Dorsolateral prefrontal cortex (tissue), 122 donors: ENCODE measurements at places on chromosomes 3 and 15.

DNA sequence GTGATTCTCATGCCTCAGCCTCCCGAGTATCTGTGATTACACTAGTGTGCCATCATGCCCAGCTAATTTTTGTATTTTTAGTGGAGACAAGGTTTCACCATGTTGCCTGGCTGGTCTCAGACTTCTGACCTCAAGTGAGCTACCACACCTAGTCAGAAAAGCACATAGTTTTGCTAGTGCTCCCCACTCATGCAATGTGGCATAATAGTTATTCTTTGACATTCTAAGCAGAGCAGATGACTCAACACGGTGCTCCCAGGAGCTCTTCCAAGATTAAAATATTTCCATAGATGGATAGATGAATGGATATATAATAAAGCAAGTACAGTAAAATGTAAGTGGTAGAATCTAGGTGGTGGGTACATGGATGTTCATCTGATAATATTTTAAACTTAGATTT lies 53.1 kb upstream of the GK5 start:
- DNase-seq = no peak

GRCh38 chr15:94421706-94422105 lies 190.3 kb downstream of the MCTP2 start:
- DNase-seq = no peak

DNA sequence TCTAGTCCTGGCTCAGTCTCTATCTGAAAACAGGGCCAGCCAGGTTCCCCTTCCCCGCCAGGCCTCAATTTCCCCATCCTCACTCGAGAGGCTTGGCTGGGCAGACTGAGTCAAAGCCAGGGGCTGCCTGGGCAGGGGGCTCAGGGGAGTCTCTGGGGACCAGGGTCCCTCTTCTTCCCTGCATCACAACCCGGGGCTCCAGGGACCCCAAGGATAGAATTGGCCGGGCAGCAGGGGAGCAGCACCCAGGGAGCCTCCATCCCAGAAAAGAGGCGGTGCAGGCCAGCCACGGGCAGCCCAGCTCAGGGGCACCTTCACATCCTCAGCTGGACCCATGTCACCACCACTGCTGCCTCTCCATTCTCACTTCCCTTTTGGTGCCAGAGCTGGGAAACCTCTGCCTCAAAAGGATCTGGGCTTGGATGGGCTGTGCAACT lies 13.3 kb upstream of the PLXND1 start:
- DNase-seq = no peak

- DNase-seq = no peak
Observed at GRCh38 chr3:79314962-79315361, 452.8 kb downstream of the ROBO1 start.

DNA sequence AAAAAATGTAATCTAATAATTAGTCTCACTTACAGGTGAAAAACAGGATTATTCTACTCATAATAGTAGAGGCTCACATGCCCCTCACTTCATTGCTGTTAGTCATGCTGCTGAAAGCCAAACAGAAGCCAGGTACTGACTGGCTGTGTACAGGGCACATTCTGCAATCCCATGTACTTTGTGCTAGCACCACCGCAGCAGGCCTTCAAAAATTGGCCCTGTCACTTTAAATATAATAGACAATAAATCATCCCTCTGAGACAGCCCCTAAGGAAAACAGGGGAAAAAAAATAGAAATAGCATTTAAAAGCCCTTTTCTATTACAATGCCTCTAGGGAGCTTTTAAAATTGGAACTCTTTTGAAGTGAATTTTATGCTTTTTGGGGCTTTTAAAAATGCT lies 723.8 kb downstream of the TUSC7 start:
- DNase-seq = no peak

DNA sequence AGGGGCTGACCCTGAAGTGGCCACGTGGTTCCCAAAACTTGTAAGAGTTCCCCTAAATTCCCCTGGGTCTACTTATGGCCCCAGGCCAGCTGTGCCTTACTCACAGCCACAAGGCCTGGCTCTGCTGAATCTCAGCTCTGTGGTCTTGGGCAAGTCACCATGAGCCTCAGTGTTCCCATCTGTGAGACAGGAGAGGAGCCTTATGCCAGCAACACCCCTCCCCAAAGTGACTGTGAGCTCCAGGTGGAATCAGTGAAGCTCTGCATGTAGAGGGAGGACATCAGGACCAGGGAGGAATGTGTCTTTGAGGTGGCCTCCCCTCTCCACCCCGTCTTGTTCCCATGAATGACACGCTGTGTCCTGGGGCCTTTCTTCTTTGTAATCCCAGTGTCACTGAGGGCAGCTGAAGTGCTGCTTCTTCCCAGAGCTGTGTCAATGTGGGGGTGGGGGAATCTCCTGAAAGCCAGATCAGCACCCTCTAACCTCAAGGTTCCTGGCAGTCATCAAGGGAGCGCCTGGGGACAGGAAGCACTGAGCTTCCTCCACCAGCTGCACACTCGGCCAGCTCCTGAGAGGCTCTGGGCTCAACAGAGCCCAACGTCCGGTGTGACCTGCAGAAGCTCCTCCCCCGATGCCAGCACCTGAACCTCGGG lies 258.9 kb downstream of the UACA start:
- DNase-seq = peak; percentile 48

DNA sequence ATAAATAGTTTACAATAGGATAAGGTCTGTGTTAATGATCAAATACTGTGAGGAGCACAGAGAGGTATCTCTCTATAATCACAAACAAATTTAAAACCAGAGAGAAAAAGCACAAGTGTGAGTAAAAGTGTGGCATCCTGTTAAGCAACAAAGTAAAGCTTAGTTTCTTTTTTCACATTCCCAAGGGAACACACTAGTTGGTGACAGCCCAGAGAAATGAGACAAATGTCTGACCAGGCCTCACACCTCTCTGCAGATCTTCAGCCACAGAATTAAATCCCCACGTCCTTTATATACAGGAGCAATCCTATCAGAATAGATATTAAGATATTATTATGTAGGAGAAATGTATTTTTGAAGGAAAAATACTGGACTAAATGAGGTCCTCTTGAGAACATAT lies 2.7 kb downstream of the FBN1 start:
- no peak for DNase-seq

DNA sequence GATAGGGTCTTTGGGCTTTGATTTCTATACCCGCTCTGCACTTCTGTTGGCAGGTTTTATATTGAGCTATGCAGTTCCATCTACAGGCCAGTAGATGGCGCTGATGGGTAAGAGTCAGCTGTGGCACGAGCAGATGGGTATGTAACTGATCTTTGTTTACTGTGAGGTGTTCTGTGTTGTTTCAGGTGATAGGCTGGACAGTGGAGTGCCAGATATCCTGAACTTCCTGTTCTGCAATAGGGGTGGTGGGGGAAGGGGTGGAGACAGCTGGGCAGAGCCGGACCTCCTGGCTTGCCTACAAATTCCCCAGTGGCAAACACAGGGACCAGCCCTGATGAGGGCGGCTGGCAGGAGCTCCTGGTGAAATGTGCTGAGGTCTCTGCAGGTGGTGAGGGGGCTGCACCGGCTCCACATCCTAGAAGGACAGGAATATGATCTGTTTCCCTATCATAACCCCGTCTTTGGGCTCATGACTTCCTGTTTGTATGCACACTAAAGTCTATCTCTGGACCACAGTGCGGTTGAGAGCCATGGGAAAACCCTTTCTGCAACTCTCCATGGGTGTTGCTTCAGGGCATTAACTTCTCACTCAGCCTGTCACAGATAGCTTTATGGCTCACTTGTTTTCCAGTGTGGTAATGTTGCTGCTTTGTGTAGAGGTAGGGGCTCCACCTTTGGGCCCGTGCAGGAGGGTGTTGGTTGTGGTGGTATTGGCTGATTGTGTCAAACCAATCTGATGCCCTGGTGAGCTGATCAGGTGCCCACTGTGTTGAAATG lies 13.4 kb upstream of the FAM98B start:
- no peak for DNase-seq

- DNase-seq = no peak
Observed at GRCh38 chr15:72070817-72071447, 47.0 kb downstream of the MYO9A start.

GRCh38 chr3:20682573-20682972 lies 496.6 kb upstream of the SGO1 start:
- no peak for DNase-seq

GRCh38 chr15:78997981-78998499 lies 53.2 kb upstream of the CTSH start:
- no peak for DNase-seq

DNA sequence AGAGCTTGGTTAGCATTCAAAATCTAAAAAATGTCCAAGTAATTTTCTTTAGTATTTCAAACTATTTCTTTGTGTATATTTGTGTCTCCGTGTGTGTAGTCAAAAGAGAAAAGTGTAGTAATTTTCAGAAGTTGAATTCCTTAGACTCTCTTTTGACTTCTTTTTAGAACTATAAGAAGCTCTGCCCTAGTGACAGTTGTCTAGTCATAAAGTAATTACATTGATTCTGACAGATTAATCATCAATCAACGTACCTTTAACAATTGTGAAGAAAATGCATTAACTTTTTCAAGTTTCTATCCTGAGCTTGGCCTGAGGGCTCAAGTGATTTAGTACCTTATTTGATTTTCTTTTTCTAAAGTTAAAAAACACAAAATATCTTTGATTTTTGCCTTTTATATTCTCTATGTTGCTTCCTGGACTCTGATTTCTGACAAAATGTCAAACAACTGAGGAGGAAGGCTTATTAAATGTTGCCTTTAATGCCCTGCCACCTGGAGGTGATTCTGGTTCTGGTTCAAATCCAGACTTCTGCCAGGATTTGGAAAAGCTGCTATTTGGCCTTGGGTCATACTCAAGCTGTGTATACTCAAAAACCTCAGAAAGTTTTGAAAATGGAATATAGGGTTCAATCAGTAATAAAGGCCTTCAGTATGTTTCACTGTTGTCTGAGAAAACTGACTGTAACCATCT lies 653.6 kb downstream of the NSUN3 start:
- no peak for DNase-seq

- DNase-seq = no peak
Observed at GRCh38 chr15:36688310-36689011, 109.0 kb downstream of the CDIN1 start.

DNA sequence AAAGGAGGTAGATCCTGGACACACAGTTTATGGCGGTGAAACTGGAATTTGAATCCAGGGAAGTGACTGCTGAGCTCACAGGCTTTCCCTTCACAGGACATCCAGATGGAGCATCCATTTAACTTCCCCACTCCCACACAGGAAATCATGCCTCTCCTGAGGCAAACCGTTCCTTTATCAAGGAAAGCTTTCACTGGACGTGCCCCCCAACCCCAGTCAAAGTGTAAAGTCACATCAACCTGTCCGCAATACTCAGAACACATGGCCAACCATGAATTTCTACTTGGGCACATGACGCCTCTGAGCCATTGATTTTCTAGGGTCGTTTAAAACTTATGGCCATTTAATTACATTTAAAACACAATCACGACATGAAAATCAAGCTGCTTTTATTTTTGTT lies 2.9 kb downstream of the PCOLCE2 start:
- no peak for DNase-seq

GRCh38 chr3:26932752-26933151 lies 310.2 kb downstream of the LRRC3B start:
- DNase-seq = no peak

GRCh38 chr3:149233323-149233722 lies 11.7 kb upstream of the CP start:
- DNase-seq = no peak

DNA sequence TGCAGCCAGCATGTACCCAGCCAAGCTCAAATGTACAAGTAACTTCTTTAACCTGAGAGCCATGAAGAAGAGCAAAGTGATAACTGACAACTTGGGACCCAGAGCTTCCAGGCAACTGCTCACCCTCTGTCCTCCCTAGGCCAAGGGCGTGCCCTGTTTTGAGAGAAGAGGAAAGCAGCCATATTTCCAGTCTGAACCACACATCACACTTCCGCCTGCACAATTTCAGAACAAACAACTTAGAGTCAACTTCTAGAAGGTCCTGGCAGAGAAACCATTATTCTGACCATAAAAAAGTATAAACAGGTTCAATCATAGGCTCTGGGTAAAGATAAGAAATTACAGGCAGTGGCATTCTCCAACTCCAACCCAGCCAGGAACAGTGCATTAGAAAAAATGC lies 50.1 kb downstream of the ITGB5 start:
- DNase-seq = no peak

GRCh38 chr15:44397869-44398268 lies 29.6 kb upstream of the CTDSPL2 start:
- DNase-seq = no peak
